ENCODE measurements at places on chromosomes 7 and 10.

DNA sequence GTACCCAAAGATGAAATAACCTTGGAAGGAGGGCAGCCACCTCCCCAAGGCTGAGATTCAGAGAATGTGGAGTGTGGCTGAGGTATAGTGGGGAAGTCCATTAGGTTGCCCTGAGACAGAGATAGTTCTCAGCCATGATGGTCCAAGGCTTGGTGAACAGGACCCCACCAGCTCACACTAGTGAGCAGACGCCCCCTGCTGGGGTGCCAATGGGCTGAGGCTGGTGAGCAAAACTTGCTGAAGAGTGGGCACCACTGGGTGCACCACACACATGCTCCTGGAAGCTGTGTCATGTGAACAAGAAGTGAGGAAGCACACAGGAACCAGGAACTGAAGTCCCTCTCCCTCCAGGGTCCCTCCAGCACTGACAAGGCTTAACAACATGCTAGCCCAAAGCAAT, 8.9 kb downstream of the FBXL13 start:
- no peak for DNase-seq

DNA sequence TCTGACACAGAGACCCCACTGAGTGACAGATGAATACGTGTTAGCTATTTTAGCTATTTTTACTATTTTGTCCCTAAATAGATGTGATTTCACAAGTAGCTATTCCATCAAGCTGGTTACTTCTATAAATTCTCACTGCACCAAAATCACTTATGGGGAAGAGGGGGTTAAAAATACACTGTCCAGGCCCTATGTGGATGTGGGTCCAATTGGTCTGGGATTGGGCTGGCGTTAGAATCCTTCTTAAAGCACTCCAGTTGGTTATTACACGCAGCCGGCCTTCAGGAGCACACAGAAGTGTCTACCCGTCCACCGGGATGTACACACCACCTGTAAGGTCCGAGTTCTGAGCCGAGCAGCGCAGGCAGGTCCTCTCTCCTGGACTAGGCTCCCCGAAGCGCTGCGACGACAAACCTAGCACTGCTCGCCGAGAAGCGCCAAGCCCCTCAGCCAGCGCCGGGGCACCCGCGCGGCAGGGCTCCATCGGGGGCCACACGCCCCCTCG, 222.3 kb upstream of the MKLN1 start:
- DNase-seq = no peak

DNA sequence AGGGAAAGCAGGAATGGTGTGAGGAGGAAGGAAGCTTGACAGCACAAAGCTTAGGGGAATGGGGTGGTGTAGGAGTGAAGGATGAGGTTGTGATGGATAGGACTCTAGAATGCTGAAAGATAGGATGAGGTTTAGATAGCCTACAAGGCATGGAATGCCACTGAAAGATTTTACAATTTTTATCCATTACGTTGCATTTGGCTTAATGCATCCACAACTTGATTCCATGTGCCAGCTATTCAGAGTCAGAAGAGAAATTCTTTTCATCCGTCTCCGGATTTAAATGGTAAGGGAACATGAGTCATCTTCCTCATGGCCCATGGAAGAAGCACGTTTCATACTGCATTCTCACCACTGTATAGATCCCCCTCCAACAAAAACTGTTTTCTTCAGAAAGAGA, 212.4 kb upstream of the BMPER start:
- no peak for DNase-seq

GRCh38 chr10:9939716-9940115, 1078.0 kb upstream of the CELF2 start:
- DNase-seq = no peak

DNA sequence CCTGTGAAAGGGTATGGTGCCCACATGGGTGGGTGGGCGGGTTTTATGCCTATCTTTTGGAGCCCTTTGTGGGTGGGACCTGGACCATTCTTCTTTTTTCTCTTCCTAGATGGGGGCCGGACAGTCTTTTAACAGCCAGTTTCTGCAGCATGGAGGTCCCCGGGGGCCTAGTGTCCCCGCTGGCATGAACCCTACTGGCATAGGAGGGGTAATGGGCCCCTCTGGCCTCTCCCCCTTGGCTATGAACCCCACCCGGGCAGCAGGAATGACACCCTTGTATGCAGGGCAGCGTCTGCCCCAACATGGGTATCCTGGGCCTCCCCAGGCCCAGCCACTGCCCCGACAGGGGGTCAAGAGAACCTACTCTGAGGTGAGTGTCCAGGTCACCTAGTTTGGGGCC, 9.1 kb downstream of the ZMIZ2 start:
- DNase-seq = no peak

Data from activated CD4-positive, alpha-beta T cell treated with anti-CD3 and anti-CD28 coated beads for 24 hours (primary cell).